ENCODE measurements at places on chromosomes 11 and 22.

DNA sequence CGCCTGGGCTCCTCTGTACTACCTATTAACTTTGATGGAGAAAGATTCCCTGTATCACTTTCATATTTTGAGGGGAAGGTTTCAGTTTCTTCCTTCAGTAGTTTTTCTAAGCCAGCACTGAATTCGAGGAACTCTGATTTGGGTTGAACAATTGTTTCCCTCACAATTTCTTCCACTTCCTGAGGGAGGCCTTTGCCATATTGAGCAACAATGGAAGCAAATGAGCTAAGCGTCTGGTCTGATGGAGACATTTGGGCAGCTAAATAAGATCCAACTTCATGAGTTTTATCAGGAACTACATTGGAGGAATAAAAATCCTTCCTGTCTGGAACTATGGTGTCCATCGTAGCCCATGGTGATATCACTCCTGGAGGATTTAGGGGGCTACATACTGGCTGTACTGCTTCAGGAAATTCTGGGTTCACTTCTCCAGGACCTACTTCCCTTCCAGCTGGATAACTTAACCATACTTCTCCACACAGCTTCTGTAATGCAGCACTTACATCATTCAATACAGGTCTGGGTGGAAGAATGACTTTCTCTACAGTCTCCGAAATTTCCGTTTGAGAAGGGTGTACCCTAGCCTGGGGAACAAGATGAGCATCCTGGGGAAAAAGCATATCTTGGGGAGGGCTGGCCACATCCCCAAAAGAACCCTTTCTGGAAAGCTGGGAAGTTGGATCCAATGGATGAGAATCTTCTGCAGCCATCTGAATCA is 38.9 kb upstream of the CCDC89 start:
- DNase-seq, result no peak

DNA sequence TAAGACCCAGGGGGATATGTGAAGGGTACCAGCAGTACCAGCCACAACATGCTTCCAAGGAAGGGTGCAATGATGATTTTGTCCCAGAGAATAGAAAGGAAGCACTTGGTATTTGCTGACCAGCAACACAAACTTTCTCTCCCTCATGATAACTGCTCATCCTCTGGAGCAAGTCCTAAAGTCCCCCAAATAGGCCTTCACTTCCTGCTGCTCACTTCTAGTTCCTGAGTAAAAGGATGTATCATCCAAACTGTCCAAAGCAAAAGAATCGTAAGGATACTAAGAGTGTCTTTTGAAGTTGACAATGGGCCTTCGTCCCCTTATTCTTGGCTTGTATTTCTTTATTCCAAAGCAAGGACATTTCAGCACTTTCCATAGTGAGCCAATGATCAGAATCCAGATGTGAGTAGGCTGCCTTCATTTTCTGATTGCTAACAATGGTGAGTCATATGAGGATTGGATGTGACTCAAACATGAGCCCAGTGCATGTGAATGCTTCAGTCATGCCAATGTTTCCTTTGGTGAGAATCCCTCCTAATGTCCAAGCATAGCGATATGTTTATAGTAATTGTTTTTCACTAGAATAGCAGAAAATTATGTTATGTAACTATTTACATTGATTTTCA is 243.4 kb upstream of the POU2AF2 start:
- DNase-seq, result no peak

- DNase-seq, result no peak
Observed at GRCh38 chr11:65952052-65952521, 6.8 kb downstream of the TSGA10IP start.

DNA sequence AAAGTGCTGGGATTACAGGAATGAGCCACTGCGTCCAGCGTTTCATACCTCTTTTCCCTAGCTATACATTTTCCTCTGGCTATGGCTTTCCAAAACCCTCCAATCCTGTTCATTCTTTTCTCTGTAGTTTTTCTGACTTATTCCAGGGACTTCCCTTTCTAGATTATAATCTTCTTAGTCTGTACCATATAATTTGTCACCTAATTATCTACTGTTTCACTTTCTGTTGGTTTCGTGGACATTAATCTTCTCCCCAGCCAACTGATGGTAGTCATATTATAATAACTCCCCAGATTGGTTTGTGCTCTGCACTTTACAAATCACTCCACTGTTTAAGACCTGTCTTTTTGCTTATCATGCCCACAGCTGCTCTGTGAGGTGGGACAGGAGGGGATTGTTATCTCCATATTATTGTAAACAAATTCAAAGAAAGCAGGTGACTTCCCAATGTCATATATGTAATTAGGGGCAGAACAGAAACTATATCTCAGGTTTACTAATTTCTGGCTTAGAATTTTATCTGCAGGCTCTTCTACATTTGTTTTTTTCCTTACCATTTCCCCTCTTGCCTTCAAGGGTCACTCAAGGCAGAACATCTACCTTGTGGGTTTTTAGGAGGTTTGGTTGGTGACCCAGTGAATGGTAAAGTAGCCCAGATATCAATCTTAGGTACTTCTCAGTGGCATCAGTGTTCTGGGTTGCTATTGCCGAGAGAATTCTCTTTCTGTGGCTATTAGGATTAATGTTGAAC is 23.9 kb downstream of the STIM1 start:
- no peak for DNase-seq

DNA sequence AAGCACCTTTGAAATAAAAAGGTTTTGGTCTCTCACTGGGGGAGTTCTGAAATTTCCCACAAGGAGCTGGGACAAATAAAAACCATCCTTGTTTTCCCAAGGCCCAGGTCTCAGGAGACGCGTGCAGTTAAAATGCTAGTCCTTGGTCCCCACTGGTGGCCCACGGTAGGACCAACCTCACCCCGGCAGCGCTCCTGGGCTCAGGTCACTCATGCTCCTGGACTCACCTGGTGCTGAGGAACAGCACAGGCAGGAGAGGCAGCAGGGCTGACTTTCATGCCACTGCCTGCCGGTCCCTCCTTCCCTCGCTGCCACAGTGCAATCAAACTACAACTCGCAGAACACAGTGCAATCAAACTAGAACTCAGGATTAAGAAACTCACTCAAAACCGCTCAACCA is 356.8 kb upstream of the CCDC179 start:
- DNase-seq, result no peak

DNA sequence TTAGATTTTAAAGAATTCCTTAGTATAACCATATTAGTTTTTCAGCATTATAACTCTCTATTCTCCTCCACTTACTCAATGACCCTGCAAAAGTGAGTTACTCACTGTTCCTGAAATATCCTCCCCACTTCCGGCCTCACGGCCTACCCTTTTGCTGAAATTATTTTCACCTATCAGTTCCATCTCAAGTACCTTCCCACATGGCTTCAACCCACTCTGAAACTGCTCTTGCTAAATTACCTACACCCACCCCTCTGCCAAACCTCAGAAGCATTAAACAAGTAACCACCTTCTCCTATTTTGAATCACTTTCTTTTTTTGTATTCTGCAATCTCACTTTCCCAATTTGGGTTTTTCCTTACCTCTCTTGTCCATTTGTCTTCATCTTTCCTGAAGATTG is 37.7 kb downstream of the OR5P2 start:
- no peak for DNase-seq

DNA sequence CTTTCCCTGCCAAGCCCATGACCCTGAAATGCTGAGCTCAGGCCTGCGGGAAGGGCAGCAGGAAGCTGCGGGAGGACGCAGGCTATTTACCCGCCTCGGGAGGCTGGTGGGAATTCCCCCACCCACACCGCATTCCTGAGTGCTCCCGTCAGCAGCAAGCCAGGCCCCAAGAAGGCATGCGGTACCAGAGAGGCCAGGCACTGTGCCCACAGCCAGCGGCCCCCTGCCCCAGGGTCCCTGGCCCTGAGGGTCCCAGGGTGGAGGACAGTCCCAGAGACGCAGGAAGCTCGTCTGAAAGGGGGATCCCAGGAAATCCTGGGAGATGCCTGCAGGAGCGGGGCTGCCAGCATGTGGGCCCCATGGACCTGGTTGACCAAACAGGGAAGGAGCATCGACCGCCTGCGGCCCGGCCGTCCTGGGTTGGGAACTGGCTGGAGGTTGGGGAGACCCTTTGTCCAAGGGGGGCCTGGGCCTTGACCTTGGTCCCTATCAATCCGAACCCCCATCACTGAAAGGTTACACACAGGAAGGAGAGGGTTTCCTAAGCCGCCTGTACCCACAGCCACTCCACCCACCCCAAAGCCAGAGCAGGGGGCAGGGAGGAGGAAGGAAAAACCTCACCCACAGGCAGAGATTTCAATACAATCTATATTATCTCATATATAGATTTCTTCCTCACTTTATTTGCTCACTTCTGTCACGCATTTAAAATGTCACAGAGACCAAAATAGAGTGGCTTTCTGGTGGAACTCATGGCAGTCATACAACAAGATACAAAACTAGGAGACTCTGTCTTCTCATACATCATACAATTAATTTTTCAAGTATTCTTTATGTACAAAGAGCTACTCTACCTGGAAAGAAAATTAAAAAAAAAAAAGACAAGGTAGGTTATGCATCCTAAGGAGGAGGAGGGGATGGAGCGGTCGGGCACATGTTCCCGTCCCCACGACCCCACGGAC is 17.1 kb downstream of the MAFF start:
- no peak for DNase-seq

- DNase-seq, result no peak
Observed at GRCh38 chr11:65785319-65786007, 1.4 kb upstream of the OVOL1 start.

GRCh38 chr11:134101282-134101681 is 32.4 kb downstream of the JAM3 start:
- no peak for DNase-seq

DNA sequence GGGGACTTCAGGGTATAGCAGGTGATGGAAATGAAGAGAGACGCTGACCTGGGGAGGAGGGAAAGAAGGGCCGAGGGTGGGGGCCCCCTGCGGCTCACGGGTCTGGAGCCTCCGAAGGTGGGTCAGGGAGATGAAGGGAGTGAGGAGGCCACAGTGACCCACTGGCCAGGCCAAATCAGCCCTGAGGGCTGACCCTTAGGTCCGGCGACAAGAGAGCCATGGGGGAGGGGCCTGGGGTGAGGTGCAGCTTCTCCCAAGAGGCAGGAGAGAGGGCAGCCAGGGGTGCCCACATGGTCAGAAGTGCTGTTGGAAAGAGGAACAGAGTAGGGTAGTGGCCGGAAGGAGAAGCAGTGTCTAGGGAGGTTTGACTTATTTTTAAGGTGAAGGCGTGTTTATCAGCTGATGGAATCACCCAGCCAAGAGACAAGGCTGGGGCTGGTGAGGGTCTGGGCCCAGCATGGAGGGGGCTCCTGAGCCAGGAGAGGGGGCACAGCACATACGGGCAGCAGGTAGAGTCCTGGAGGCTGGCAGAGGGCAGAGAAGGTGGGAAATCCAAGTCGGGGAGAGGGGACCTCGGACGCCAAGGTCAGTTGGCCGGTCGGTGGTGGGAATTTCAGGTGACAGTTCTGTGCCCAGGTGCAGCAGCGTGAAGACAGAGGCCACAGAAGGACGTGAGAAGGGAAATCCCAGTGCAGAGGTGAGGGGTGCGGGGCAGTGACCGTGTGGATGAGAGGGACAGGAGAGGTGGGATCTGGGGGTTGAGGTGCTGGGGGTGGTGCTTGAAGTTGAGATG is 49.0 kb downstream of the LINC01488 start:
- no peak for DNase-seq

GRCh38 chr11:17952487-17952886 is 60.4 kb downstream of the SERGEF start:
- DNase-seq, result no peak

DNA sequence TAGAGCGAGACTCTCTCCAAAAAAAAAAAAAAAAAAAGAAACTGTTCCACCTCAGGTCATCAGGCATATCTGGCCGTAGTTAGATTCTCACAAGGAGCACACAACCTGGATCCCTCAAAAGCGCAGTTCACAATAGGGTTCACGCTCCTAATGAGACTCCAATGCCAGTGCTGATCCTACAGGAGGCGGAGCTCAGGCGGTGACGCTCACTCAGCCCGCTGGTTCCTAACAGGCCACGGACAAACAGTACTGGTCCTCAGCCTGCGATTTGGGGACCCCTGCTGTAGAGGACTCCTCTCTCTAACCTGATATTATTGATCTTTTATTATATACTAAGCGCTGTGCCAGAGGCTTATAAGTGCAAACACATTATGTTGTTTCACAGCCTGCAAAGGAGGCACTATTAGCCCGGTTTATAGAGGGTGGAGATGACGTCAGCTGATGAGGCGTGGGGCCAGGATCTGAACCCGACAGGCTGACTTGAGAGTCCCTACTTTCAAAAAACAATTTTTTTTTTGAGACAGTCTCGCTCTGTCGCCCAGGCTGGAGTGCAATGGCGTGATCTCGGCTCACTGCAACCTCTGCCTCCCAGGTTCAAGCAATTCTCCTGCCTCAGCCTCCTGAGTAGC is 4.9 kb upstream of the MAFF start:
- DNase-seq, result no peak

DNA sequence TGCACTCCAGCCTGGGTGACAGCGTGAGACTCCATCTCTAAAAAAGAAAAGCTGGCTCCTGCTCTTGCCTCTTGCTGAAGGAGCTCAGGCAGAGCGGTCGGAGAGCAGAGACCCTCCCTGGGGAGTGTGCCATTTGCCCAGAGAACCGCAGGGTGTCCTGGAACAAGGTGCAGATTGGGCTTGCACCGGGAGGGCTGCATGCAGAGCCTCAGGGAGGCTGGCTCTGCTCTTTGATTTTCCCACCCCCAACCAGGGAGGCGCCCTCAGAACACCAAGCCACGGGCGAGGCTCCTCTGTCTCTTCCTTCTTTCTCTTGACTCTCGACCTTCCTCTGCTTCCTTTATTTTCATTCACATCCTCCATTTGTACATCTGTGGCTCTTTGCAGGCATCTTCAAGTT is 889.1 kb downstream of the OPCML start:
- DNase-seq, result no peak

GRCh38 chr22:45576730-45577464 is 74.2 kb downstream of the FBLN1 start:
- no peak for DNase-seq

DNA sequence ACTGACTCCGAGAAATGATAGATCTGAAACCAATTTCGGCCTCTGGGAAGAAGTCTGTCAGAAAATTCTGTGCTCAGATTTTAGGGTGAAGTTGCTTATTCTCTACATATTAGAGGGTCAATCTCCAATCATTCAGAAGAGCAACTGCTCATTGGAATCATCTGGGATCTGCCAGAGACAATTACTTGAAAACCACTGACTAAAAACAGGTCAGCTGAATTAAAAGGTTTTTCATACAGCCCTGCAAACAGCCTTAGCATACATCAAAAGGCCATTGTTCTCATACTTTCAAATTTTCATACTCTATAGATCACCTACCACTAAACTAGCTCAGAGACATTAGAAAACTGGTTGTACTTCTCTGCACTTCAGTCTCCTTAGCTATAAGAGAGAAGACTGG is 289.7 kb upstream of the PITPNB start:
- no peak for DNase-seq

DNA sequence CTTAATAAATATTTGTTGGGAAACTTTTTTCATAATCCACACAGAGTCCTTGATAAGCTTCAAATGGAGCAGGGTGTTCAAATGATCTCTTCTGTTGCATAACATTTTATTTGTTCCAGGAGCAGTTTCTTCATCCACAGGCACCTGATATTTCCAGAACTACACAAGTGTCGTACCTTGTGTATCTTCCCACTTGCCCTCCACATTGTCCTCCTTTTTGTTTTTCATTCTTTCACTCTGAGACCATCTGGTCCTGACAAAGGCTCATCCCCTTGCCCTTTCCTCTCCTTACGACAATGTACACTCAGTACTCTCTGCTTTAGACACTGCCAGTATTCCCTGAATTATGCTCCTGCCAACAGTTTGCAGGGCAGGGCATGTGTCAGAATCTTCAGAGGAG is 5.2 kb upstream of the AMOTL1 start:
- DNase-seq, result no peak
